ENCODE measurements at places on chromosomes 5 and 9.

GRCh38 chr9:124478354-124478753 is 28.1 kb downstream of the ADGRD2 start:
- no peak for DNase-seq

DNA sequence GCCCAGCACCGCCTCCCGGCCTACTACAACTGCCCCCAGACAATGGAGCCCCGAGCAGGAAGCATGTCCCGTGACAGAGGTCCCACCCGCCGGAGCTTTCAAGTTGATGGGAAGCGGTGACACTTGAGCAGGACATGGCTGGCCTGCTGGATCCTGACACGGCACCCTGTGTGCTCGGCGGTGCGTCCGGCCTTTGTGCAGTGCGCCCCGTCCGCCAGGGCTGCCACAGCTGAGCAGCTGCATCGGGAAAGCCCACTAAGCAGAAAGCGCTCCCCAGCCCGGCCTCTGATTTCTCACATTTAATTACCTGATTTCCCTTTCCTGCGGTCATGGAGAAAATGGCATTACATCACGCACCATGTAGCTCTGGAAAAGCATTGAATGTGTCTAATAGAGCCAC is 611.9 kb downstream of the IRX1 start:
- no peak for DNase-seq

DNA sequence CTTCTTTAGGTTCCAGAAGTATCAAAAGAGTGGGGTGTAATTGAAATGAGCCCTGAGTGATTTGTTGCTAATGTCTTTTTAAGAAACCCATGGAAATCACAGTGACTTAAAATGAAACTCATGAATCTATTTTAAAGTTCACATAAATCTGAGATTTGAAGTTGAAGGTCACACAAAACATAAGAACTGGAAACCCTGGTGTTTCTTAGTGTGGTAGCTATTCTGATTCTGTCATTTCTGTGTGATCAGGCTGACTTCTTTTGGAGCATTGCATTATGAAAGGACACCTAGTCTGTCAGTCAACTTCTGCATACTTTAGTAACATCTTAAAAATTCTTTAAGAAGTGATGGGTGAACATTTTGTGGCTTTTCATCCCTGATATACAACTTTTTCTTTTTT is 448.8 kb downstream of the TLE4 start:
- DNase-seq = no peak

DNA sequence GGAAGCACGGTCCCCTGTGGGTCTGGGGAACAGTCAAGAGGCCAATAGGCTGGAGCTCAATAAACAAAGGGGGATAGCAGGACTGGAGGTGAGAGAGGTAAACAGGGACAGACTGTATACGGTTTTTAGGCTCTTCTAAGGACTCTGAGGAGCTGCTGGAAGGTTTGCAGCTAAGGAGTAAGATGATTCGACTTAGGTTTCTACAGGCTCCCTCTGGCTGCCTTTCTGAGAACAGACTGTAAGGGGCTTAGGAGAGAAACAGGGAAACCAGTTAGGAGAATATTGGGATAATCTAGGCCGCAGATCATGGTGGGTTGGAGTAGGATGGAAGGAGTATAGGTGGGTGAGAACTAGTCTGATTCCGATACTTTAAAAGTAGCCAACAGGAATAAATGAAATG is 10.4 kb downstream of the CDK5RAP2 start:
- DNase-seq = no peak

- no peak for DNase-seq
These were observed 181.1 kb upstream of the CHD1 start for GRCh38 chr5:99109894-99110293.

- DNase-seq = no peak
These were observed 17.8 kb upstream of the S1PR3 start for GRCh38 chr9:88973281-88974045.

DNA sequence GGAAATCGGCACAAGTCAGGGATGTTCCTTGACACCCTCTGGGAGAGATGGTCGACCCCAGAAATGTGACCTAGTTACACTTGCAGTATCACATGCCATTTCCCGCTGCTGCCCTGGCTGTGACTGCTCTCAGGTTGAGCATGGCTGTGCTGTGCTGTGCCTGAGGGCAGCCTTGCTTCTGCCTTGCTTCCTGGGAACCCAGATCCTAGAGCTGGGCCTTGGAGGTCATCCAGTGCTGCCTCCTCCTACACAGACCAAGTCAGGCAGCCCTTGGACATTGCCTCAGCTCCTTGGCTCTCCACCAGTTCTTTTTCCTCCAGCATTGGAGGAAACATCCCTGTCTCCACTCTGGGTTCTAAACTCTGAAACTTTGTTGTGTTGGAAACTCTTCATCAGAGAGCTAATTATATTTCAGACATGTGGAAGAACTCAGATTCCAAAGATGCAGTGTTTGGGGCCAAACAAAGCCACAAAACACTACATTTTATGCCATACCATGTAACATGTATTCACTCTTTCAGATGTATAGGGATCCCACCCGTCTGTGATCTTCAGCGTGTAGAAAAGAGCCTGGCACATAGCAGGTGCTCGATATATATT is 6.1 kb downstream of the MAMDC2 start:
- no peak for DNase-seq

DNA sequence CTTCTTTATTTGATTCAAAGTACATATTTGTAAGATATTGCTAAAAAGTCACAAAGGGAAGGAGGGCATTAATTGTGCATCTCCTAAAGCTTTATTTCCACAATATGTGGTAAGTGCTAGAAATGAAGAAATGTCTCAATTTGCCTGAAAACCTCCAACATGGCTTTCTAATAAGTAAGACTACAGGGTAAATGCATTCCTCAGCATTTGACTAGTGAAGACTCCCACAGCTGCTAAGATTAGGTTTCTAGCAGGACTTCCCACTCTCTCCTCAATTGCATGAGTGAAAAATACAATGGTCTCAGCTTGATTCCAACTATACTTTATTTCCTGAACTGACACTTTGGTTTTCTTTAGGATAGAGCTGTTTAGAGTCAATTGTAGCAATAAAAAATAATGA is 162.1 kb downstream of the ELAVL2 start:
- DNase-seq = no peak

DNA sequence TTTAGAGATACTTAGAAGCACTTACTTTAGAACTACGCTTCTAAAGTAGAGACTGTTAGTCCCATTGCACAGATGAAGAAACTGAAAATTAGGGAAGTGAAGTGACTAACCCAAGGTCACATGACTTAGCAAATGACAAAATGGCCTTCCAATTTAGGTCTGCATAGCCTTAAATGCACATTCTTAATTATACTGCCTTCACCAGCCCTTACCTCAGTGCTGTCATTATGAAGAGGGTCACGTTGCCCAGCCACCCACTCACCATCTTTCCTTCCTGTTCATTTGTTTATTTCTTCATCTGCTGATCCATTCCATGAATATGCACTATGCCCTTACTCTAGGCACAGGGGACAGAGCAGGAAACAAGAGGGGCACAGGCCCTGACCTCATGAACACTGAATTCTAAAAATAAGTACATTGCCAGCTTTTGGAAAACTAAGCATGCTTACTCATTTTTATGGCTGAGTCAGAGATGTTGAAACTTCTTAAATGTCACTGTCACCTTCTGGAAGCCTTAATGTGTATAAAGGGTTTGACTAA is 8.6 kb downstream of the HAVCR2 start:
- peak; percentile 17 for DNase-seq

- no peak for DNase-seq
These were observed 71.6 kb downstream of the GCNT1 start for GRCh38 chr9:76530458-76531110.

DNA sequence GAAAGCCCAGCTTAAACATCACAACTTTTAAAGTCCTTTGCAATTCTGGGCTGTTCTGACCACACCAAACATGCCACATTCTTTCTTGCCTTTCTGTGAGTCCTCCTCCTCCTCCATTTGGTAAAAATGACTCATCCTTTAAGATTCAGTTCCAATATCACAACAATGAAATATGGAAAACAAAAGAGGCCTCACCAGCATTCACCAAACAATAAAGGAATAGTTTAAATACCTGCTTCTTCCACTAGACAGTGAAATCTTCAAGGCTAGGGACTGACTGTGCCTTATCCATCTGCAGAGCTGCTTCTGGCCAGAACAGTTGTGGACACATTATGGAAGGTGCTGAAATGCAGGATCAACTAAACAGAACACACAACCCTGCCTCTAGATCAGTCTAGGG is 36.0 kb downstream of the NR6A1 start:
- peak; percentile 46 for DNase-seq

GRCh38 chr9:137919649-137920141 is 42.1 kb downstream of the CACNA1B start:
- no peak for DNase-seq

DNA sequence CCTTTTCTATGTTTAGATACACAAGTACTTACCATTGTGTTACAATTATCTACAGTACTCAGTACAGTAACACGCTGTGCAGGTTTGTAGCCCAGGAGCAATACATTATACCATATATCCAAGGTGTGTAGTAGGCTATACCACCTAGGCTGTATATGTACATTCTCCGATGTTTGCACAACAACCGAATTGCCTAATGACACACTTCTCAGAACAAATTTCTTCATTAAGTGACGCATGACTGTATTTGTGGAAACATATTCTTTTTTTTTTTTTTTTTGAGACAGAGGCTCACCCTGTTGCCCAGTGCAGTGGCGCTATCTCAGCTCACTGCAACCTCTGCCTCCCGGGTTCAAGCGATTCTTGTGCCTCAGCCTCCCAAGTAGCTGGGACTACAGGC is 4.0 kb upstream of the RAD23B start:
- DNase-seq = no peak

- no peak for DNase-seq
These were observed 411.1 kb upstream of the GRIA1 start for GRCh38 chr5:153079396-153079795.

- DNase-seq = no peak
These were observed 86.9 kb upstream of the C9orf72 start for GRCh38 chr9:27660148-27660547.

GRCh38 chr5:20276061-20276958 is 288.3 kb upstream of the CDH18 start:
- DNase-seq = peak; percentile 82

DNA sequence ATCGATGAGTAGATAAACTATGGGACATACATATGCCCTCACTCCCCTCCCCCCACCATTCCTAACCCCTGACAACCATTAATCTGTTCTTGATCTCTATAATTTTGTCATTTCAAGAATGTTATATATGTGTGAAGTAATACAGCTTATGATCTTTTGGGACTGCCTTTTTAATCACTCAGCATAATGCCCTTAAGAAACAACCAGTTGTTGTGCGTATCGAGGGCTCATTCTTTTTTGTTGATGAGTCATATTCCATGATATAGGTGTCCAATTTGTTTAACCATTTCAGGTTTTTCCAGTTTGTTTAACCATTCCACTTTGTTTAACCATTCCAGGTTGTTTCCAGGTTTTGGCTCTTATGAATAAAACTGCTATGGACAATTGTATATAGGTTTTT is 75.6 kb downstream of the ARHGEF28 start:
- DNase-seq = no peak

DNA sequence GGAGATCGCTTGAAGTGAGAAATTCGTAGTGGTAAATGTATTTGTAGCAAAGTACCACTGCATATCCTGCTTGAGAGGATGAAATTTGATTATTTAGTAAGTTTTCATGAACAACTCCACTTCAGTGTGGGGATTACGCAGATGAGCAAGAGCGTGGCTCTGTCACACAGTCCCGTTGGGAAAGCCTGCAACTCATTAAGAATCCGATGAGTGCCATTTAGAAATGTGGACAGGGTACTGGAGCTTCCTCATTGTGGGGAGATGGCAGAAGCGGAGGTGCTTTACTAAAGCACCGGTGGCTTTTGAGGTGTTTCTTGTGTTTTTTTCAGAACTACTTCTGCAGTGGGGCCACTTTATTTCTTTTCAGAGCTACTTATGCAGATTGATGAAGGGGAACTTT is 1.4 kb downstream of the TJP2 start:
- DNase-seq = no peak

DNA sequence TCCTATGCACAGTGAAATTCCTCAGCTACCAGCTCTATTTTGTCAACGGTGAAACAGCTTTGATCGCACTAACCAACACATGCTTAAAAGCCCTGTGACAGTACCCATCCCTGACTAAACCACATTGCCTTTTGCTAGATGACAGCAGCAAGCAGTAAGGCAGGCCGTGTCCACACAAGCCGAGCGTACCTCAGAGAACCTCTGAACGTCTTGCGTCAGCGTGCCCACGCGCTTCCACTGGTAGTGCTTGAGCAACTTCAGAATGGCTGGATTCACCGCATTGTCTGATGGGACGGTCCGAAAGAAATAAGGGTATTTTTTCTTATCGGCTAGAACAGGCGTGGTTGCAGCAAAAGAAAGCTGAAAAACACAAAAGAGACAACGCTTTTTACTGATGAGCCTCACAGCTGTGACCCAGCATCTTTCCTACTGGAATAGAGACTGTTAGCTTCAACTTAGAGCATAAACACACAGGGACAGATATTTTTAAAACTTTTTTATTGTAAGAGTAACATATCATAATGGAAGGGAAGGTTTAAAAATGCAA is 167.0 kb downstream of the GABBR2 start:
- DNase-seq = no peak

DNA sequence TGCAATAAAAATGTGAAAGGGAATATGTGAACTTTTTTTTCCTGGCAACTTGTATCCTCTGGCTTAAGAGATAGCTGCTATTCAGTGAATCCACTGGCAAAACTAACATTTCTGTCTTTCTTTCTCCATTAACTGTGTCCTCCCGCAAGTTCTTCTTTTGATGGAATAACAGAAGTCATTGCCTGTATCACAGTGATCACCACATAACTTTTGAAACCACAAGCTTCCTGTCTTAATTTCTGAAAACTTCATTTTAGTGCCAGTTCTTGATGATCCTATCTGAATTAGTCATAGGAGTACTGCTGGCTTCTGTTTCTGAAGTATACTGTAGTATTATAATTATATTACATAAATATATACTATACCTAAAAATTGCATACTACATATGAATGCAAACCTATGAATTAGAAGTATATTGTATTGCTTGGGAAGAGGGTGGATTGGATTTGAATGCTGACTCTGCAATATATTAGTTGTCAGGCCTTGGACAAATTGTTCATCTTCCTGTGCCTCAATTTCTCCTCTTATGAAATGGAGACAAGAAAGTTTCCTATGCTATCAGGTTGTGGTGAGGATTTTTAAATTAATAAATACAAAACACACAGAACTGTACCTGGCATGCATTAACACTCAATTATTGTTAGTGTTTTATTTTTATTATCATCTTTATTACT is 441.6 kb downstream of the CETN3 start:
- DNase-seq = no peak

- peak; percentile 23 for DNase-seq
These were observed 1.9 kb downstream of the SDHA start for GRCh38 chr5:219991-220390.

- no peak for DNase-seq
These were observed 175.3 kb upstream of the BRINP1 start for GRCh38 chr9:119544492-119544891.

GRCh38 chr5:94776167-94776566 is 157.7 kb downstream of the SLF1 start:
- no peak for DNase-seq

DNA sequence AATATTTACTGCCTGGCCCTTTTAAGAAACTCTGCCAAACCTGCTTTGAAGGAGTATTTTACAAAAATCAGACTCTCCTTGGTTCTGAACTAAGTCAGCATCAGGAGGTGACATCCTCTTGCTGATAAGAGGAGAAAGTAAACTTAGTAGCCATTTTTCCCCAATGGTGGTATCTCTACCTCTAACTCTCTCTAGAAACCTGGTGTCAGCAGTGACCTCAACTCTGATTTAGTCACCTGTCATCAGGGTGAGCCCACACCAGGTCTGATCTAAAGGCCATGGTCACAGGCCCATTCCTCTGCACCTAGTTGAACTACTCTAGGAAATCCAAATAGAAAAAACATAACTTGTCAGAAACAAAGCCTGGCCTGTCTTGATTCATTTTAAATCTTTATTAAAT is 4.2 kb downstream of the CARNMT1 start:
- no peak for DNase-seq

Measured in ACHN (cell line).